Motor neuron (in vitro differentiated cells): ENCODE measurements at places on chromosomes 2 and 18. TPM values are rescaled to one million over a fixed set of nuclear protein-coding genes. Genes with fewer than 3 reads are reported as not detected.
A peak's percentile ranks its signal among the peaks of the same experiment; 100 is the strongest.

DNA sequence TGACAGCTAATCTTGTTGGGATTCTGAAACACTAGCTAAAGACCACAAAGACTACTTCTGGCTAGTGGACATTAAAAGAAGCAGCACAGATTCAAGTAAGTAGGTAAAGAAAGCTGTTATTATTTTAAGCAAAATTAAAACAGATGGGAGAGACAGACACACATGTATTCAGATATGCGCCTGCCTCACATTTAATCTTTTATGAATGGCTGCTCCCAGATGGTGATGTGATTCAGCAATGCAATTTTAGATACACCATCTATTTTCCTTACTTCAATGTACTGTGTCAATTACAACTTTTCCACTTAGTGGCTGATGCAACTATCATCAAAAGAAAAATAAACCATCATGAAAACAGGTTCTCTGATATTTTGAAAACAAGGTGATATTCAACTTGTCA is 133.0 kb upstream of the PGAP1 start:
- ATAC-seq, result no peak

GRCh38 chr2:67570611-67571010 is 173.5 kb downstream of the ETAA1 start:
- ATAC-seq, result no peak

COLEC12 gene
- 7.9 and 9.0 TPM in 2 replicates for total RNA-seq

- peak; percentile 72 for ATAC-seq
Measured at GRCh38 chr2:83650898-83651297, 808.2 kb downstream of the SUCLG1 start.

DNA sequence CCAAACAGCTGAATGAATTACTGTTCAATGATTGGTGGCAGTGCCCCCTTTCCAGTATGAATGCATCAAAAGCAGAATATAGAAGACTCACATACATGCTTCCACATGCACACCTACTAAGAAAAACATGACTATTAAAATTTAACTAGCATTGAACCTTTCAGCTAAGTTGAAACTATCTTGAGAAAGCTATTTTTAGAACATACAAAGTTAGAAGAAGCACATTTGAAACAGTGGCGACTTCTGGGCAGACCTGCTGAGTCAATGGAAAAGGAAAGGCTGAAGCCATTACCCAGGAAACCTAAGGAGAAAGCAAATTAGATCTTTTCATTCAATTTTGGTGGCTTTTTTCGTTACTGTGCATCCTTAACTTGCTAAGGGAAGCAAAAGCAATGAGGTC is 55.9 kb downstream of the PLA2R1 start:
- no peak for ATAC-seq

AMER3 gene
- 11.3 and 11.7 TPM in 2 replicates for total RNA-seq

- no peak for ATAC-seq
Measured at GRCh38 chr2:238955648-238956531, 108.0 kb downstream of the TWIST2 start.

- no peak for ATAC-seq
Measured at GRCh38 chr2:109244304-109244582, 115.2 kb downstream of the SH3RF3 start.

GRCh38 chr18:42654556-42654955 is 460.9 kb downstream of the RIT2 start:
- no peak for ATAC-seq

- ATAC-seq, result no peak
Measured at GRCh38 chr18:41972067-41972925, 17.3 kb downstream of the PIK3C3 start.

GRCh38 chr2:146721486-146721885 is 1123.3 kb upstream of the ACVR2A start:
- no peak for ATAC-seq

CERS6 gene
- total RNA-seq, result 57.4 and 59.9 TPM in 2 replicates

DNA sequence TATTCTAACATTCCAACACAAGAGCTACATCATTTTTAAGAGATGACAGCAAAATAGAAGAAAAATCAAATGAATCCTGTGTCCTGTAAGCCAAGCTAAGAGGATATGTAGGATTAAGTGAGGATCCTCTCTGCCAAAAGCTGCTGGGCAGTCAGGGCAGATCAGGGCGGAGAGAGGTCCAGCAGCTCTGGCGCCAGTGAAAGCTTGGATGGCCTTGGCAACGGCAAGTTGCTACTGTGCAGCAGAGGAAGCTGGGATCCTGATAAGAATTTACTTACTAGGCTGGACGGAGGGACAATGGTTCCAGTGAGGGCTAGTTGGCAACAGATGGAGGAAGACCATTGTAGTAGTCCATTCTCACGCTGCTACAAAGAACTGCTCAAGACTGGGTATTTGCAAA is 391.5 kb downstream of the XIRP2 start:
- ATAC-seq, result no peak

DNA sequence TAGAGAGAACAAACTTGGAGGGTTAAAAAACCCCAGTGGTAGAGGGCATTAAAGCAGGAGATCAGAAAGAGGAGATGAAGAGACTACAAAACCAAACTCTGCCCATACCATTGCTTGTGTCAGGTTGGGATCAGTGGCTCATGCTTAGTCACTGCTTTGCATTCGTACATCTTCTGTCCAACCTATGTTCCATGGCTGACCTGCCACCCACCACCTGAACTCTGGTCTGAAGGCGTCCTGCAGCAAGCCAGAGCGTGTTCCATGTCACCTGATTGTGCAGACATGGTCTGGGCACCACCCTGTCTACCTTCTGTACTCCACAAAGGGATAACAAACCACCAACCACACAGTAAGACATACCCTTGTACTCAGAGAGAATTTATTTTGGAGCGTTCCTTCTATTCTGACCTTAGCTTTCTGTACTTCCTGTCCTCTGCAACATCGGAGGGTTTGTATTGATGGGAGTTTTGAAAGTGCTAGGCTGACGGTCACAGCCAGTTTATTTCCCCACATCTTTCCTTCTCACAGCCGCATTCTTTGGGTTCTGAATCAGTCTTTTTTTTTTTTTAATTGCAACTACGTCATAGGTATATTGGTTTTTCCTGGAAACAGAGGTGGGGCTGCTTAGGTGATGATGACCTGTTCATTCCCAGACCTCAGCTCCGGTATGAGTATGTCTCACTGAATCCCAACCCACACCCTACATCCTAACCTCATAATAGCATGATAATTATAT is 88.3 kb downstream of the SOWAHC start:
- ATAC-seq, result peak; percentile 80

DNA sequence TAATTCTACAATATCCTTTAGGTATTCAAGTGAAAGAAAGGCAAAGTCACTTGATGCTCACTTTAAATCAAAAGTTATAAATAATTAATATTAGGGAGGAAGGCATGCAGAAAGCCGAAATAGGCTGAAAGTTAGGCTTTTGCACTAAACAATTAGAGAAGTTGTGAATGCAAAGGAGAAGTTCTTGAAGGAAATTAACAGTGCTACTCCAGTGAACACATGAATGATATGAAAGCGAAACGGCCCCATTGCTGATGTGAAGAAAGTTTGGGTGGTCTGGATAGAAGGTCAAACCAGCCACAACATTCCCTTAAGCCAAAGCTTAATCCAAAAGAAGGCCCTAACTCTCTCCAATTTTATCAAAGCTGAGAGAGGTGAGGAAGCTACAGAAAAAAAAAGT is 103.1 kb upstream of the CXCR4 start:
- no peak for ATAC-seq

GRCh38 chr2:166240387-166241313 is 112.8 kb upstream of the SCN1A start:
- no peak for ATAC-seq

DNA sequence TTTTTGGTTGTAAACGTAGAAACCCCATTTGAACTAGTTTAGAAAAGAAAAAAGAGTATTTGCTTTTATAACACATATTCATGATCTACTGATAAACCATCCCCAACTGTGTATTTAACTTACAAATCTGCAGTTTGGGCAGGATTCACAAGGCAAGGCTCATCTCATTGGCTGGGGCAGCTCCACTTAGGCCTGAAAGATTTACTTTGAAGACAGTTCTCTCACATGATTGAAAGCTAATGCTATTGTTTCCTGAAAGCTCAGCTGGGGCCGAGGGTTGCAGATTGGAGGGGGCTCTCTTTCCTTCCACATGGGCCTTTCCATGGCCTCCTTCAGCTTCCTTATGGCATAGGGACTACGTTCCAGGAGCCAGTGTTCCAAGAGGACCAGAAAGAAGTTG is 47.4 kb downstream of the ARHGAP15 start:
- ATAC-seq, result no peak

- ATAC-seq, result no peak
Measured at GRCh38 chr2:241821460-241822263, 12.7 kb downstream of the NEU4 start.

DNA sequence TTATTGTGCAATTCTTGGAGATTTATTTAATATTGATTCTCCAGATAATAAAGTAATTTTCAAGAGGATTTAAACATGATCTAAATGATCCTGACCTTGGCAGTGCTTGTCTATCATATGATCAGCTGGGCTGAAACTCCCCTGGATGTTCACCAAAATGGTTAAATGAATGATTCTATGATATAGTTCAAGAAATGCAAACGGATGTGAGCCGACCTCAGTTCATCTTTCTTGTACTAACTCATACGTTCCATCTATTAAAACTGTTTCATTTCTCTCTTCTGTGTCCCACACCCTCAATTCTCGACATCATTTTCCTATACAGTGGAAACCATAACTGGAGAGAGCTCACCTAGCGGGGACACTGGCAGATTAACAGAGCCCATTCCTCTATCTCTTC is 281.7 kb upstream of the CCDC68 start:
- no peak for ATAC-seq

DNA sequence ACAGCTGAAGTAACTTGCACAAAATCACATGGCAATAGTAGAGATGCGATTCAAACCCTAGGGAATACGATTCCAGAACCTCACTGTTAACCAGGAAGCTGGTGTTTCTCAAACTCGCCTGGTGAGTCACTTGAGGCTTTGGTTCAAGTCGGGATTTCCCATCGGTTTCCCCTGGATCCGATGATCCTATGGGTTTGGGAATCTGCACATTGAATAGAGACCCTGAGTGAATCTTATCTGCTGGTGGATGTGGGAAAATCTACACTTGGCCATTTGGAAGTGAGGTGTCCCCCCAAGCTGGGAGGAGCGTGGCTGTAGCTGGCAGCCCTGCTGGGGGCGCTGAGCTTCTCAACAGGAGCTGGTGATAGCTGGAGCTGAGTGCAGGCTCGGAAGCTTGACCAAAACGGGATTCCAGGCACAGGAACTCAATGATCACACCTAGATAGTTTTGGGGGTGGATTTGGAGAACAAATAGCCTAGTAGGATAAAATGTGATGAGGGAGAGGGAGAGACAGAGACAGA is 135.4 kb downstream of the PRKCE start:
- ATAC-seq, result no peak

DNA sequence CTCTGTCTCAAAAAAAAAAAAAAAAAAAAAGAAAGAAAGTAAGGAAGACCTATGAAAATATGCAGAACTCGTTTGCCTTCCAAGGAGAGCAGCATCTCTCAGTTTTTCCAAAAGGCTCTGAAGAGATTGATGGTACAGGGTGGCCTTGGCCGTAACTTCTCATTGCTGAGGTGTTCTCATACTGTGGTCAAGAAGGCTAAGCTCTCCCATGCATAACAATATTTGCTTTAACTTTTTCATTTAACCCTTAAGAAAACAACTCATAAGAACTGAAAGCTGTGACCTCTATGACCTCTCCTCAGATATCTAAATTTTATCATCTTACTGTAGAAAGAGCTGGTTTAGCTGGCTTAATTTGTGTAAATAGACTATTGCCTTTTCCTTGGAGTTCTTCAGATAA is 37.1 kb upstream of the GATA6 start:
- no peak for ATAC-seq

DNA sequence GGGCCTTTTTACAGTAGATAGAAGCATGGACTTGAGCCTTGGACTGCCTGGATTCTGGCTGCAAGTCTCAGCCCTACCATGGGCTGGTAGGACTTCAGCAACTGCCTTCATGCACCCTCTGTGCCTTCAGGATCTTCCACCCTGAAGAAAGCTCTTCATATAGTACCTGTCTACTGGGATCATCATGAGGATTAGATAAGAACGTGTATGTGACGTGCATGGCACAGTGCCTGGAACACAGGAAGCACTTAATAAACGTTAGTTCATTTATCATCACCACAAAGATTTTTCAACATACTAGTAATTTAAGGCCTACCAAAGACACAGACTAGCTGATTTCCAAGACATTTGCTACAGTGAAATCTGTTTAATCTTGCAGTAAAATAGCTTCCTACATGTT is 53.2 kb upstream of the ITM2C start:
- no peak for ATAC-seq

- no peak for ATAC-seq
Measured at GRCh38 chr2:29209551-29209950, 94.3 kb downstream of the CLIP4 start.

UNC80 gene
- total RNA-seq, result 13.3 and 14.5 TPM in 2 replicates

GRCh38 chr2:173357346-173357745 is 2.7 kb downstream of the CDCA7 start:
- no peak for ATAC-seq
